ENCODE measurements at places on chromosomes 2 and 18.

DNA sequence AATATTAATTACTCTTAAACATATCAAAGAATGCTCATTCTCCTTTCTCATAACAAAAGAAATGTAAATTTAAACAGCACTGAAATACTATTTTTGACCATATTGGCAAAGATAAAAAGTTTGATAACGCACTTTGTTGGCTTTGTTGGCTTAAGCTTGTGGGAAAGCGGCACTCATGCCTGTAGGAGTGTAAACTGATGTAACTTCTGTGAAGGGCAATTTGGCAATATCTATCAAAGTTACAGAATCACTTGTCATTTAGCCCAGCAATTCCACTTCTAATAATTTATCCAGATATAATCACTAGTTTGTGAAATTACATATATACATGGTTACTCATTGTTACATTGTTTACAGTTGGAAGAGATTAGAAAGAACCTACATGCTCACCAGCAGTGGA, 311.8 kb upstream of the STON1 start:
- peak; percentile 3 for DNase-seq

DNA sequence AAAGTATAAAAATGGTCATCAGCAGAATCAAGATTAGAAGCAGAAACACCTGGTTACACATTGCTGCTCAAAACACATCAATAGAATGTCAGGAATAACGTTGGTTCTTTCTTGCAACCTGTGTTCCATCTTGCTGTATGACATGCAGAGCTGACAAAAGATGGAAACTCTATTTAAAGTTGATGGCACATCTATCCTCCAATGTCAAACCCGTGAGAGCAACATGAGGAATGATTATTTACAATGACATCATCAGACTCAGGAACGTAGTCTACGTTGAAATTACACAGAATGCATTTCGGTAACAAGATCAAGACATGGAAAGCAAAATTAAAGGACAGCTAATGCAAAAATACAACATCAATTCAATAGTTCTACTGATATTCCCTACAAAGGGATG, 26.2 kb upstream of the TTN start:
- DNase-seq, result no peak

GRCh38 chr2:88545118-88545517, 82.1 kb downstream of the EIF2AK3 start:
- DNase-seq, result peak; percentile 39

- no peak for DNase-seq
Observed at GRCh38 chr2:40418614-40419363, 33.1 kb downstream of the SLC8A1 start.

DNA sequence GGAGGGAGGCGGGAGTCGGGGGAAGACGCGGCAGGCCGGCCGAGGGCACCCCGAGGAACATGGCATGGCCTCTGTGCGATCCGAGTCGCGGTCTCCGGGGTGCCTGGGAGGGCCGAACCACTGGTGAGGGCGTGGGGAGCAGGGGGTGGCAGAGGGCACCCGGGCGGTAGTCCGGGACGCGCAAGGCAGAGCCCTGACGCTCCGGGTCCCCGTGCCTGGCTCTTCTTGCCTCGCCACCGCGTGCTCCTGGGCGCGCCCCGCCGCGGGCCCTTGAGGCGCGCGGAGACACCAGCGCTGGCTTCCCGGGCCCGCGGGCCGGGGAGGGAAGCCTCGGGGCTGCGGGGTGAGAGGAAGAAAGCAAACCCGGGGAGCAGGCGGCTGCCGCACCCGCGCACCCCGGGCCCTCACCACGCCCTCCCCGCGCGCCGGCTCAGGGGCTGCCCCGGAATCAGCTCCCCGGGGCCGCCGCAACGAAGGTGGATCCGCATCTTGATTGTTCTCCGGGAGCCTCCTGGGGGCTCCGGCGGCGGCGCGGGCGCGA, 4.3 kb downstream of the SOX11 start:
- DNase-seq, result no peak

DNA sequence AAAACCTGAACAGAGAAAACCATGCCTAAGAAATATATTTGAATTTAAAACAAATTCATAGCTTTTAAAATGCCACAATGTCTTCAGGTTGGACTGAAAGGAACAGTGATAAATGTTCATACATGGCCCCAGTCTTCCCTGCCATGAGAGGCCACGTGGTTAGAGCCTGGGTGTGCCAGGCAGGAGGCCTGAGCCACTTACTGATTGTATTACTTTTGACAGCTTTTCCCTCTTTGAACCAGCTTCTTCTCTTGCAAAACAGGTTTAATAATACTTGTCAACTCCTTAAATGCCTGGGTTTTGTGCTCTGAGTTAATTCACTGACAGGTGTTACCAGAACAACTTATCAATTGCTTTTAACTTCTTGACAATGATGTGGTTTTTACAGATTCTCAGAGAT, 27.0 kb downstream of the RBKS start:
- no peak for DNase-seq

- no peak for DNase-seq
Observed at GRCh38 chr2:147572622-147573021, 272.2 kb upstream of the ACVR2A start.

DNA sequence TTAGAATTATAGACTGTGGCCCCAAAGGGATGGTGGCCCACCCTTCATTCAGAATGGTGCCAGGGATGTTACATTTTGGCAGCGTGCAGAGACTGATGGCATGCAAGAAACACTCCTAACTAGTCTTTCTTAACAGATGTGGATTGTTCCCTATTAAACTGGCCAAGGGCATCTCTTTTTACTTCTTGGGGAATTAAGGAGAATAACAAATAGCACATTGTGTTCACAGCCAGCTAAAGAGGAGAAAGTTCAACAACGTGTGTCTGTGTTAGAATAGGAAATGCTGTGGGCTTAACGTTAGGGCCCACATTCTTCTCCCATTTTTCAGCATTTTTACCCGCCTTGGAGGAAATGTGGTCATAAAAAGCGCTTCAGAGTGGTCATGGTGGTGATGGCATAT, 404.8 kb downstream of the CDH2 start:
- DNase-seq, result no peak

DNA sequence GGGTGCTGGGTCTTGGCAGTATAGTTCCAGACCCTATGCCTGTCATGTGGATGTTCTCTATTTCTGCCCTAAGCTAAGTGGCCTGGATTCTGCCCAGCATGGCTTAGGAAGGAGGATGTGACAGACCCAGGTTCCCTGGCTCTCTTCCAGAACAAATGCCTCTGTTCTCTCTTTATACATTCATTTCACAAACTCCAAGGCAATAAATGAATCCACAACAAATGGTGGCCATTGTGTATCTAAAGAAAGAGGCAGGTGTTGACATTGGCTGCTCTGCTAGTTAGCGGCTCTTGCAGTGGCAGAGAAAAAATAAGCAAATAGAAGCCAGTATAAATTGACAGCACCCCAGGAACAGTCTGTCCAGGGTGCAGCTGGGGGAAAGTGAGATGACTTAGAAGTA, 298.6 kb downstream of the SUCLG1 start:
- DNase-seq, result no peak

GRCh38 chr2:121260370-121261154, 24.4 kb downstream of the TFCP2L1 start:
- no peak for DNase-seq

- DNase-seq, result no peak
Observed at GRCh38 chr2:120421830-120422175, 75.9 kb downstream of the INHBB start.

GRCh38 chr2:26891-27290, 19.4 kb downstream of the FAM110C start:
- no peak for DNase-seq

GRCh38 chr2:36348721-36349120, 6.9 kb upstream of the CRIM1 start:
- no peak for DNase-seq

GRCh38 chr18:61464551-61465142, 131.4 kb downstream of the CDH20 start:
- DNase-seq, result no peak

- DNase-seq, result no peak
Observed at GRCh38 chr2:8453904-8454302, 228.0 kb upstream of the ID2 start.

GRCh38 chr2:142885543-142885942, 8.1 kb downstream of the KYNU start:
- DNase-seq, result no peak

DNA sequence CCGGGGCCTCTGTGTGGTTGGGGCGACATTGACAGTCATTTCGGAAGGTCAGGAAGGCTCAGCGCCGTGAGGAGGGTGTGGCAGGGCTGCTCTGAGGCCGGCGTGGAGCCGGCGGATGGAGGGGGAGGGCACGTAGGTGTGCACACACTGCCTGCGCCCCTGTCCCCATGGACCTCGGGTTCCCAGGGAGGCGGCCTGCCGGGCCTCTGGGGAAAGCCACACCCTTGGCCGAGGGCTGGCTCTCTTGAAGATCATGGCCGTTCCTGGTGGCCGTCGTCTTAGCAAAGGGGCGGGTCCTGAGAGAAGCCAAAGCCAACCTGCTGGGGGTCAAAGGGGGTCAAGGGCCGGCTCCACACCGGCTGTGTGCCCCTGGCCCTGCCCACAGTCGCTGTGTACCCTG, 11.9 kb downstream of the GPC1 start:
- no peak for DNase-seq

- no peak for DNase-seq
Observed at GRCh38 chr2:123659120-123659519, 366.0 kb upstream of the CNTNAP5 start.

DNA sequence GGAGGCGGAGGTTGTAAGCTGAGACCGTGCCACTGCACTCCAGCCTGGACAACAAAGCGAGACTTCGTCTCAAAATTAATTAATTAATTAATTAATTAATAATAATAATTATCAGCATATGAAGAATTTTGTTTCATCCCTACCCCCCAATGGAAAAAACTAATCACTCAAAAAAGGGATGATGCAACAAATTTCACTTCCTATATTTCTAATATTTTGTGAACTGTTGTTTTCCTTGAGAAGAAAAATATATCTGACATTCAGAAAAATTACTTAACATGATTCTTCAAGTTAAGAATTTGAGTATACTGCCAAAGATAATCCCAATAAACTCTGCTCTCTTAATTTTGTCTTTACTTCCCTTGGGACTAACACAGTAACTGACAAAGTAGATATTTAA, 28.1 kb downstream of the EXOC6B start:
- no peak for DNase-seq

- no peak for DNase-seq
Observed at GRCh38 chr2:131044757-131045150, 48.5 kb downstream of the FAM168B start.

- DNase-seq, result no peak
Observed at GRCh38 chr18:62979900-62980299, 264.6 kb downstream of the PHLPP1 start.

- DNase-seq, result peak; percentile 63
Observed at GRCh38 chr2:64329848-64330247, 124.1 kb upstream of the LGALSL start.

DNA sequence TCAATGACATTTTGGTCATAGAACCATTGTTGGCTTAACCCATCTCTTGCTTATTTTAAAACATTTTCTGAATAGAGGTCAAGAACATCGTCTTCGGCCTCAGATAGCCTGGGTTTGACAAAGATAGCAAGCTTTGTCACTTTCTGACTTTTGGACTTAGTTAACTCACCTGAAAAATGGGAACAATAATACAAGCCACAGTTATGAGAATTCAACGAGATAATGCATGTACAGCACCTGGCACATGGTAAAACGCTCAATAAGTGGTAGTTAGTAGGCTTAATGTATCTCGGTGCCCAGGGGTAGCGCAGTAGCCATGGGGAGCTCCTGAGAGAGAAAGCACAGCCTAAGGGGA, 446 bp upstream of the COPS7B start:
- DNase-seq, result no peak

GRCh38 chr2:126838716-126838985, 60.0 kb upstream of the TEX51 start:
- DNase-seq, result no peak

DNA sequence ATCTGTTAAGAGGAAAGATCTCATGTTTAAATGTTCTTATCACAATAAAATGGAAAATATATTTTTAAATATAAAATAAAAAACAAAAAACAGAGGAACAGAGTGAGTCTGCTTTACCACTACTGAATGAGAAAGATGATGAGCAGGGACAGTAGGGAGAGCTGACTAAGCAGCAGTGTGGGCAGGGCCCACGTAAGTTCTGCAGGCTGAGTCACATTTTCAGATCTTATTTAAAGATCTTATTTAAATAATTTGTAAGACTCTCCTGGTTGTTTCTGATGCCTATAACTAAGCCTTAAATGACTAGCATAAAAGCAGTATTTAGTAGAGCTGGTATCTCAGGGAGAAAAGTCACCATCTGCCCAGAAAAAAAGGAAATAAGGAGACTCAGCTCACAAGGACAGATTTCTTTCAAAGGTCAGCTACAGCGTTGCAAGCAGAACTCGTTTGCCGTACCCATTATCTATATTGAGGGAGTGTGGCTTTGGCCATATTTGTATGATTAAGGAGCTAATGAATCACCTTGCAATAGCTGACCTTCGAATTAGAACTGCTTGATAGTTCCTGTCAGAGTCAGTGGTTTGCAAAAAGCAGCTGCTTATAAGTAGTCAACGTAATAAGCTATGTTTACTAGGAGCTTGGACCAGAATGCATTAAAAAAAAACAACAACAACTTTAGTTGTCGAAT, 322.1 kb upstream of the CHAC2 start:
- DNase-seq, result peak; percentile 23

- no peak for DNase-seq
Observed at GRCh38 chr2:168096158-168096557, 151.2 kb downstream of the STK39 start.

- DNase-seq, result no peak
Observed at GRCh38 chr2:58709687-58710354, 468.7 kb upstream of the FANCL start.

DNA sequence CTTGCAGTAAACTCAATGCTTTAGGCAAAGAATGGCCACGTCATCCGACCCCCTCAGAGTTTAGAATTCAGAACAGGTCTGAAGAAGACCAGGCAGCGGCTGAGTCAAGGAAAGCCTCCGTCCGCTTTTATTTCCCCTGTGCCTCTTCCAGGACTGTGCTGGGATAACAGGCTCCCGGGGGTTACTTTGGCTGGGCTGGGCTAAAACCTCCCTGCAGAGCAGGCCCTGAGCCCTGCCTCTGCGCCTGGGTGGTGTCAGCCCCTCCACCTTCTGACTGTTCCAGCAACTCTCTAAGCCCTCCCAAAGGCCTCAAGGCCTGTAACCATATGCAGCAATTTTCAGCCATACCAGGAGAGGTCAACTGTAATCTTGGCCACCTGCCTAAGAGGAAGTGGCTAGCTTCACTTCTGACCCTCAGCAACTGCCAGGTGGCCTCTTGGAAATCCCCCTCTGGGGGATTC, 166.5 kb downstream of the RPIA start:
- DNase-seq, result peak; percentile 60

- DNase-seq, result peak; percentile 69
Observed at GRCh38 chr2:46269544-46270273, 27.5 kb upstream of the EPAS1 start.

- no peak for DNase-seq
Observed at GRCh38 chr2:60529785-60530627, 23.4 kb downstream of the BCL11A start.

GRCh38 chr2:234649951-234650350, 153.1 kb upstream of the ARL4C start:
- no peak for DNase-seq

- DNase-seq, result no peak
Observed at GRCh38 chr18:74203811-74204210, 55.5 kb downstream of the TIMM21 start.

GRCh38 chr2:109537565-109538222, 76.1 kb downstream of the SEPTIN10 start:
- peak; percentile 57 for DNase-seq

GRCh38 chr2:182545420-182546167, 118.8 kb upstream of the PDE1A start:
- DNase-seq, result no peak
